ENCODE measurements at places on chromosomes 5 and 9.

GRCh38 chr5:36734422-36734821, 128.0 kb downstream of the SLC1A3 start:
- DNase-seq: no peak

GRCh38 chr9:108078375-108078774, 588.8 kb upstream of the KLF4 start:
- no peak for DNase-seq

DNA sequence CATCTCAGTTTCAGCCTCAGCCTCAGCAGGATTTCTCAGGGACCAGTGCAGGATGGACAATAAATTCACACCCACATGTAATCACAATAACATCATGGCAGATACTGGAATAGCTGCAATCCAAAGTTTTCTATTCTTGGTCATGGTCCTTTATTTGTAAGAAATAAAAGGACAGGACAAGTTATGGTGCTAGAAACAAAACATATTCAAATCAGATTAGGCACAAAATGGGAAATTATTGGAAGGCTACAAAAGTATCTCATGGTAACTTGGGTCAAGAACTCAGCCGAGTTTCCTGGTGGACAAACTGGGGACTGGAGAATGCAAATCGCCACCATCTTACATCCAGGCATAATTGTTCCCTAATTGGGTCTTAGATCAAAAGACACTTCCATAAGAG, 1768.2 kb upstream of the WWC1 start:
- DNase-seq: no peak

GRCh38 chr5:137570070-137570469, 70.9 kb upstream of the SPOCK1 start:
- no peak for DNase-seq

DNA sequence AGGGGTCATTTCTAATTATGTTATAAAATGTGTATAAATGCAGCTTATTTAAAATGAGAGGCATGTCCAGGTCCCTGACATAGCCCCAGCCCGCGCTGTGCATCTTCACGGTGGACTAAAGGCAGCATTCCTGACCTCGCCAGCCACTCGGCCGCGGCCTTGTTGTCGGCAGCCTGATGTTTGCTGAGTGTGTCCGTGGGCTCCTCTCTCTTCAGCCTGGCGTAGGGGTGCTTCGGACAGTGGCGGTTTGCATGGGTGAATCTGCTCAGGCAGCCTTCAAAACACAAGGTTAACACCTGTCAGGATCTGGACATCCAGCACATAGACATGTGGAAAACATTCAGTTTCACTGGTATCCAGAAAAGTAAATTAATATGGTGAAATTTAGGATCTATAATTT, 8.8 kb upstream of the SLC35D2 start:
- DNase-seq: peak; percentile 36

GRCh38 chr9:38350529-38350928, 42.0 kb upstream of the ALDH1B1 start:
- DNase-seq: no peak

GRCh38 chr5:15013654-15014463, 142.3 kb upstream of the ANKH start:
- DNase-seq: no peak

- DNase-seq: no peak
Measured at GRCh38 chr9:91991721-91992341, 41.8 kb upstream of the ROR2 start.

DNA sequence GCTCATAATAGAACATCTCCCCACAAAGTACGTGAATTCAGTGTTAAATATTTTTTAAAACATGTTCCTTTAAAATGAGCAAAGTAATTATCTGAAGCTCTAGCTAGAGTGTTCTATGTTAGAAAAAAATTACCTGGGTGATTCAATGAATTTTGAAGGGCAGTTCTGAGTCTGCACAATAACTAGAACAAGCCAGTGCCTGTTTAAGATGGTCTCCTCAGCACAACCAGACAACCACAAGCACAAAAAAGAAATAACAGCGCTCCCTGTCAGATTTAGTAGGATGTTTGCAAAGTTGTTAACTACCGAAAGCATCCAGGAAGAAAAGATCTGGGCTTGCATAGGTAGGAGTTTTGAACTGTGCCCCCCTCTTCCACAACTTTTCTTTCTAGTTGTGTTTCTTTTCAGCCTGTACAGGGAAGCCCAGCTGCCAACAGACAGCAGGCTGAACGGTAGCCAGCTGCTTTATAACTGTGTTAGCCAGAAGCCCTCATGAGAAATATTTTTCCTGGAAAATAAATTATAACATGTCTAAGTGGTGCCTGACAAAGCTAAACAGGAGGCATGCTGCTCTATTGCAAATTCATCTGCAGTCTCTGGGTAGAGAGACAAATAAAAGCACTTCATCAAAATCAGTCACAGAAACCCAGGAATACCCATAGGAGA, 1026.9 kb downstream of the MAT2B start:
- DNase-seq: no peak

GRCh38 chr5:135150767-135151166, 116.7 kb upstream of the PITX1 start:
- DNase-seq: no peak

DNA sequence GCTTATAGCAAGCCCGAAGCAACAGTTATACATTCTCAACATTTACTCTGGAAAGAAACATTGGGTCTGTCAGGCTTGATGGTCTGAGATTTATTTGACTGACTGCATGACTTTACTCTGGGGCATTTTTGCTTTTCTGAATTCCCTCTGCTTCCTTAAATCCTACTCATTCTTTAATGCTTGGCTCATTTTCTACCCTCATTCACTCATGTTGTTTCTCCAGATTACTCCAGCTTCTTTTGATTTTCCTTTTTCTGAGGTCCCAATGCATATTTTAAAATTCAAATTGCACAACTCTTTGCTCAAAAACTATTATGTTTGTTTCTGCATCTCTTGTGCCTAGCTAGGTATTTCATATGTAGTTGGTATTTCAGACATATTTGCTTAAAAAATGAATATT, 2002.9 kb upstream of the NUDT12 start:
- DNase-seq: no peak

- DNase-seq: no peak
Measured at GRCh38 chr5:143251190-143251589, 152.3 kb downstream of the NR3C1 start.

DNA sequence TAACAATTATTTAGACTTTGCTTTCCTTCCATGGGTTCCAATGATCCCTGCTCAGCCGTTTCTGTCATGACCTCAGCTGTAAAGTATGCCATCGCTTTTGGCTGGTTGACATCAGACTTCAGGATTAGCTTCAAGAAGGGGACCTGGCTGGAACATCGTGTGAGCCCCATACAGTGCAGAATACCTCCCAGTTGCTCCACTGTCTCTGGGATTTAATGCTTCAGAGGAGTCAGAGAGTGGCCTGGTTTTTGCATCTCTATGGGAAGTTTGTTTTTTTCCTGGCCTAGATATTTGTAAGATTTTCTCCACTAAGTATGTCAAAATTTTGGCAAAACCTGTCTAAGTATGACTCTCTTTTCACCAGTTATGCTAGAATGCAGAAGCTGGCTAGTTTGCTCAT, 216.9 kb downstream of the GABBR2 start:
- no peak for DNase-seq

GRCh38 chr9:127216888-127217217, 47.7 kb upstream of the GARNL3 start:
- DNase-seq: no peak
